Body of pancreas (tissue), 4 donors: ENCODE measurements at places on chromosomes 5 and 9. TPM values are rescaled to one million over a fixed set of nuclear protein-coding genes. Genes with fewer than 3 reads are reported as not detected.

The CD274 gene
- total RNA-seq = 1.6 TPM

The TRIM41 gene
- total RNA-seq = 12.5 TPM

- no peak for DNase-seq
Observed at GRCh38 chr5:1086137-1086536, 25.7 kb downstream of the SLC12A7 start.

- no peak for DNase-seq
Observed at GRCh38 chr9:115520646-115521045, 402.7 kb upstream of the TNC start.

DNA sequence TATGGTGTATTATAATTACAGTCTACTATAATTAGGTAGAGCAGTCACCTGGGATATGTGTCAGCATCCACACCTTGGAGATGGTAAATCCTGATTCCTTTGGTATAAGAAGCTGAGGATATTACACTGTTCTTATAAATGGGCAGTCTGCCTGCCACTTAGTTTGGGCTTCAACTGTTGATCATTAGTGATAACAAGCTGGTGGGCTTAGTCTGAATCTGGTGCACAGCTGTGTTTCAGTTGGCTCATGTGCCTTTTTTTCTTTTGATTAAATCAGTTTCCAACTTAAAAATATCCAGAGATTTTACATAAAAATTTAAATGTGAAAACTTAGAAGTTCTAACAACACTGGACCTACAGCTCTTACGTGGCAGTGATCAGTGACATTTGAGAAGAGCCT is 21.2 kb downstream of the LVRN start:
- no peak for DNase-seq

- no peak for DNase-seq
Observed at GRCh38 chr5:78063495-78063894, 231.0 kb downstream of the AP3B1 start.
